ENCODE measurements at places on chromosomes 3 and 15. TPM values are rescaled to one million over a fixed set of nuclear protein-coding genes. Genes with fewer than 3 reads are reported as not detected.
A peak's percentile ranks its signal among the peaks of the same experiment; 100 is the strongest.

DNA sequence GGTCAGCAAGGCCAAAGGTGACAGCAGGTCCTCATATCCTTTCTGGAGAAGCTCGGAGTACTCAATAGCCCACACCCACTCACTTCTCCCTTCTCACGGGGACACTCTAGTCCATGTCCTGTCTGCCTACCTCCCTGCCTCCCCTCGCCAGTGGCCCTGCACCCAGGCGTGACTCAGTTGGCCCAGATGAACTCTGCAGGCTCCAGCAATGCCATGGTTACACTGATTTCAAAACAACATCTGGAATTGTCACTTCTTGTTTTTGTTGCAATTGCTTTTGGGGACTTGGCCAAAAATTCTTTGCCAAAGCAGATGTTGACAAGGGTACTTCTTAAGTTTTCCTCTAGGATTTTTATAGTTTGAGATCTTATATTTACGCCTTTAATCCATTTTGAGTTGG, 13.0 kb downstream of the IL16 start:
- no peak for DNase-seq

The GPR149 gene
- 0.09 TPM for total RNA-seq

The CCDC71 gene
- 44.2 TPM for total RNA-seq

The CCDC33 gene
- not detected for total RNA-seq

DNA sequence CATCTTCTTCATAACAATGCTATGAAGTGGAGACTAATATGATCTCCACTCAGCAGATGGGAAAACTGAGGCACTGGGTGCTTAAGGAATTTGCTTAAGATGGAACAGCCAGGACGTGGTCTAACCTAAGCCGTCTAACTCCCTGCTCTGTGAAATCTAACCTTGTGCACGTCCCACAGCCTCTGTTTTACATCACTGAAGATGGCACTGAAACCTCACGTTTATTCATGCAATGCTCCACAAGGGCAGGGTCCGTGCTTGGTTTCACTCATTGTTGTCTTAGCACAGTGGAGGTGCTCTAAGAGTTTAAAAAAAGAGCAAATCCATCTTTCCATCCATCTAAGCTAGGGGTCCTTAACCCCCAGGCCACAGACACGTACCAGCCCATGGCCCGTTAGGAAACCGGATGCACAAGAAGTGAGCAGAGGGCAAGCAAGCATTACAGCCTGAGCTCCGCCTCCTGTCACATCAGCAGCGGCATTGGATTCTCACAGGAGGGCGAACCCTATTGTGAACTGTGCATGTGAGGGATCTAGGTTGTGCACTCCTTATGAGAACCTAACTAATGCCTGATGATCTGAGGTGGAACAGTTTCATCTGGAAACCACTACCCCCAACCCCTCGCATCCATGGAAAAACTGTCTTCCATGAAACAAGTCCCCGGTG, 118.0 kb downstream of the FOXP1 start:
- no peak for DNase-seq

The PCSK6 gene
- total RNA-seq: 4.4 TPM

DNA sequence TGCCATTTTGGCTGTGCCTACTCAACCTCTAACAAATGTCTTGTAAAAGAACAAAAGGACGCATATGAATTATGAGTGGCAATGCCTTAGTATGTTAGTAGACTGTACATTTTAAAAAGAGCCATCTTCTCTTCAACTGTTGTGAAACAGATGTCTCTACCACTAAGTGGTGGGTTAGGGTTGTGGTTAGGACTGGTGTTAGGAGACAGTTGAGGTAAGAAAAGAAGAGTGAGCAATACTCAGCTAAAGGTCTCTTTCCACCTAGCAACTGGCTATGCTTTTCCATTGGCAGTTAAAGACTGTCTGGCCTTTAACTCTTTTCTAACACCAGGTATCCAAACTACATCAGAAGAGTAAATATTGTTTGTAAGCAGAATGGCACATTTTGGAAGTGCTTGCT, 221.7 kb upstream of the TBC1D5 start:
- DNase-seq: no peak

DNA sequence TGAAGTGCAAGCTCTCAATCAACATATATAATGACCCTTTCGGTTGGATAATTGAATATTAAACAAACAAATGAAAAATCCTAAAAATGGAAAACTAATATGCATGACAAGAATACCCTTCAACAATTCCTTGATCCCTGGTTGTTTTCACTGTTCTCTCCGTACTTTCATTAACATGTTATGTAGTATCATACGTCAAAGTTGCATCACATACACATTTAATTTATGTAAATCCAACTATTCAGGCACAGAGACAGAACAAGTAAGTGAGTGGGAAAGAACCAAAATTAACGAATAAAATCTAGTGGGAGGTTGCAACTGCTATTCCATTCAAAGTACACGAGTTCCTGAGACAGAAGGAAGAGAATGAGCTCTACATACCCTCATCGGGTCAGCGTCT, 176.0 kb downstream of the SUCLG2 start:
- DNase-seq: no peak

The PP2D1 gene
- total RNA-seq: 0.97 TPM

The CALML4 gene
- 4.5 TPM for total RNA-seq

The SERINC4 gene
- total RNA-seq: not detected

DNA sequence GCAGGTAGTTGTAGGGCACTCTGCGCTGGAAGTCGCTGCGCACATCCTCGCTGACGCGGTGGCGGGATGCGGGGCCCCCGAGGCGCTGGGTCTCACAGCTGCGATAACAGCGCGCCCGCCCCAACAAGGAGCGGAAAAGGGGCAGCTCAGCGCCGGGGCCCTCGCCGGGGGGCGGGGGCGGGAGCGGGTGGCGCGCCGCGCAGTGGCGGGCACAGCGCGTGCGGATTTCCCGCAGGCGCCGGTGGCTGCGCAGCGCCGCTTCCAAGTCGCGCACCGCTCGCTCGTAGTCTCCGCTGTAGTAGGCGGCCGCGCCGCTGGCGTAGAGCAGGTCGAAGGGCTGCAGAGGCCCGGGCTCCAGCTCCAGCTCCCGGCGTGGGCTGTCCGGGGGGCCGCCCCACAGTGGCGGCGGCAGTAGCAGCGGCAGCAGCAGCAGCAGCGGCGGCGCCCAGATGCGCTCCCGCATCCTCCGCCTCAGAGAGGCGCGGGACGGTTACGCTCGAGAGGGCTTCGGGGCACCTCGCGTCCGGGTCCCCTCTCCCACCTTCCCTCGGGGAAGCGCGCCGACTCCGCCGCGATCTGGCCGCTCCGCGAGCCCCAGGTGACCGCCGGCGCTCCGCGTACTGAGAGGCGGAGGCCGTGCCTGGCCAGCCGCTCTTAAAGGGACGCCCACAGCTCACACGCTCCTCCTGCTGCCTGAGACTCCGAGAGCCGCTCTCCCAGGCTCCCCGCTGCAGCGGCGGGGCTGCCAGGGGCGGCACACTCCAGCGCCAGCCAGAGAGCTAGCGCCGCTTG, at the start of gene P3H2:
Gene P3H2 (minus strand): TSS at position 629 of the 792 bp plus-strand sequence. CDS start 166 bp downstream, at position 463.
- peak; percentile 87 for DNase-seq

GRCh38 chr3:111917300-111917699, 58.2 kb downstream of the PHLDB2 start:
- no peak for DNase-seq

GRCh38 chr3:184637705-184638104, 74.2 kb downstream of the MAGEF1 start:
- DNase-seq: no peak

The PEX5L gene
- total RNA-seq: 4.1 TPM

The CPA3 gene
- 2.6 TPM for total RNA-seq

DNA sequence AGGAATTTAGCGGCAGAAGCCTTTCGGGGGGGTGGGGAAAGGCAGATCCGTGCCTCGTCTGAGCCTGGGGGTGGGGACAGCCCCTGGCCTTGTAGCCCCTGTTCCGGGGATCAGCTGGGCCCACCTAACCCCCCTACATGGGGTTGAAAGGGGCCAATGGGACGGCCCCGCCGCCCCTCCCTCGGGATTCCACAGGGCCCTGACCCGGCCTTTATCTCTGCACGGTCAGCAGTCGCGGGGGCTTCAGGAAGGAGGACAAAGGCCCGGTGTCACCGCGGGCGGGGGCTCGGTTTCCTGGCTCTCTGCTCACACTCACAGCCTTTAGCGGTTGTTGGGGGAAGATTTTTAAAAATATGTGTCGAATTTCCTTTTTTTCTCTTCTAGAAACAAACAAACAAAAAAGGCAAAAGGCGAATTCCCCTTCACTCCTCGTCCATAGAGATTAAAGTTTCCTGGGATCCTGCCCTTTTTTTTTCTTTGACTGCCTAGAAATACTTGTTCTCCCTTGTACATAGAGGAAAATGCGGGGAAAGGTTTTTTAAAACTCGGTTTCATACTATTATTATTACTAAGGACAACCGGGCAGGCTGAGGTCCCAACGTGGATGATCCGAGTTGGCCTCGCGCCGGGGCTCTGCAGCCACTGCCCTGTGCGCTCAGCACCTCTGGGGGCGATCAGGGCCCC, 7.9 kb downstream of the FOXL2 start:
- no peak for DNase-seq

DNA sequence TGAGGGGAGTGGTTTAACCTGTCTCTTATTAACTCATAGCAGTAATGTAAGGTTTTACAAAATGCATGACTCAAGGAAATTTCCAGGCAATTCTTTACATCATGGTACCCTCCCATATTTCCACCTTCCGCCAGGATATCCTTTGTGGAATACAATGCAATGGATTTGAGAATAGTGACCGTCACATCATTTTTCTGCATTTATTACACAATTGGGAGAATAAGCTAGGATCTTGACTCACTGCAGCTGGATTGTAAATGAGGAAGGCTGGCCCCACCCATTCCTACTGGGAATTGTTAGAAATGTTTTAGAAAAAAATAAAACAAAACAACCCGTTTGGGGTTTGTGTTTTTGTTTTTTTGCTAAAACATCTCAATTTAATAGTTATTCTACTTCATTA, 97.4 kb downstream of the IMPG2 start:
- DNase-seq: no peak

- no peak for DNase-seq
Measured at GRCh38 chr3:64355401-64355807, 130.1 kb upstream of the PRICKLE2 start.

The ZNF660 gene
- total RNA-seq: 2.9 TPM

- no peak for DNase-seq
Measured at GRCh38 chr3:72907731-72908620, 20.1 kb downstream of the GXYLT2 start.

DNA sequence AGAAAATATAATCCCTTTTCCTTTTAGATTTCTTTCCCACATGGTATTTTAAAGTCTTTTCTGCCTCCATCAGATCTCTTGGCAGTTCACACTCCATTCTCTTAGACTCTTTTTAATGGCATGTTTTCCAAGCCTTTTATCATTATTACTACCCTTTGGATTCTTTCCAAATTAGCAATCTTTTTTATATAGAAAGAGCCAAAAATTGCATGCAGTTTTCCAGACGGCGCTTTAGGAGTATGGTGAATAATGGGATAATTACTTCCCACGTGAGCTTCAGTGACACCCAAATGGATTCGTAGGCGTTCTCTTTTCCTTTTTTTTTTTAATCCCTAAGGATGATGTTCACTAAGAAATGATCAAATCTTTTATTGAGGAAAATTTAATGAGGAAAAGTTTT, 354.8 kb upstream of the DNAJC19 start:
- DNase-seq: no peak

The GOLGA8R gene
- 3.7 TPM for total RNA-seq

DNA sequence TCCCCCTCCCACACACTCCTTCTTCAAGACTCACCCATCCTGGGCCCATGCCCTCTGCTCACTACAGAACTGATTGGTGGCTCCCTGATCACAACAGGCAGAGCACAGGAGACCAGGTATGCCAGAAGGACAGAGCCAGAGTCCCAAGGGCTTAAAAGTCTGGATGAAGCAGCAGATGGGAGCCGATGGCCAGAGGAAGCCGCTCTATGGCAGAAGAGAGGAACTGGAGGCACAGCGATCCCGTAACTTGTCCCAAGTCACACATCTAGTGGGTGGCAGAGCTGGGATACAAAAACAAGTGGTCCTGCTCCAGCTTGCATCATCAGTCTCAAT, 20.7 kb downstream of the ITGA11 start:
- DNase-seq: no peak

- no peak for DNase-seq
Measured at GRCh38 chr3:100057716-100058575, 56.4 kb downstream of the FILIP1L start.

DNA sequence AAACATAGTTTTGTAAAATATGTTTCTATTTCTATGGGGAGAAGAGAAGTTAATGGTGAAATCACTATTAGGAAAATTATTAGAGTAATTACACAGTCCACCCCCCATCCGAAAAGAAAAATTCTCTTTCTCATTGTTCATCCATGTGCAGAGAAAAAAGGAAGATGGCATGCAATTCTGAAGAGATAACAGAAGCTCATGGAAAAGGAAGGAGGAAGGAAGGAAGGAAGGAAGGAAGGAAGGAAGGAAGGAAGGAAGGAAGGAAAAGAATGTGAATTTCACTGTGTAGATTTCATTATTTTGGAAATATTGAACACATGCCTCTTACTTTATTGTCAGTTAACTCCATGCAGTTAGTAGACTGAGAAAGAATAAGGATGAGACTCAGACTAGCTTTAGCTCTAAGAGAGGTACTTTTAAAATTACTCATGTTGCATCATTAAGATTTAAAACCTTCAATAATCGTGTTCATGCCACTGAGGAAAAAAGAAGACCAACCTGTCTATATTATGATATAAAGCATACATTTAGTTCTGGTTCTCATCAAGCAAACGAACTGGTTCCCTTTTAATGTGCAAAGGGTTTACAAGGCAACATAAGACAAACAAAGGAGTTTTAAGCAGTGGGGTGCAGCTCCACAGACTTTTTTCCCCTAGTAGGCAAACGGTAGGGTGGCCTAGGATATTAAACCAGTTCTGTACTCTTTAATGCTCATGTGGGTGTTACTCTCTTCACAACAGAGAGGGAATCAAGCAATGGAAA, 379.6 kb downstream of the FOXP1 start:
- no peak for DNase-seq

GRCh38 chr3:61908382-61908781, 347.0 kb downstream of the PTPRG start:
- no peak for DNase-seq

The SKOR1 gene
- 0.59 TPM for total RNA-seq

GRCh38 chr3:134790065-134790464, 5.0 kb upstream of the EPHB1 start:
- no peak for DNase-seq

The TRIM42 gene
- total RNA-seq: not detected

The CCDC9B gene
- total RNA-seq: 9.0 TPM

DNA sequence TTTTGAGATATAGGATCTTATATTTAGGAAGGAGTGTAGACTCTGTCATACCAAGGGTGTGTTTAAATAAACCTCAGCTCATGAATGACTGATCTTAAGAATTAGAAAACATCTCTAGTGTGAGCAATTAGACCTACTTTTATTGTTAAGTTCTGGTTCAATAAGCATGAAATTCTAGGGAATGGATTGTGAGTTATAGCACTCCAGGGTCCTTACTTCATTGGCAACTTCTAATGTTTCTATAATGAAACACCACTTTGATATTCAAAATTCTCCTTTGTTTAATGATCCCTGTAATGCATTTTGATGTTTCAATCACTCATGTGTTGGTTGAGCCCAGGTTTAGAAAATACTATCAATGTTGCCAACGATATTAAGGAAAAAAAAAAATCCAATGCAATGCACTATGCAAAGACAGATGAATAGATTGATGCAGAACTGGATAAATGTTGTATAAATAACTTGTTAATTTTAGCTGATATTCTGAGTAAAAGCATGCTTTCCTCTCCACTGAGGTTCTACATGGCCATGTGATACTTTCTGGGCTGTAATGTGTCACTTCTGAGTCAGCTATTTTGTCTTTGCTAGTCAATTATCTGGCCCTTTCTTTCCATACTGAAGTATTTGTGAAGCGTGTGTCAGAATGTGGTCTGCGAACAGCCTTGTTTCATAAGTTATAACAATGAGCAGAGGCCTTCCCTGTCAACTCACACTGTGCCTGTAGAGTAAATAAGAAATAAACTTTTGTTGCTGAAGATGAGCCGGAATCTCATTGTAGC, 1035.9 kb downstream of the PLOD2 start:
- DNase-seq: no peak

GRCh38 chr3:103308921-103309320, 874.1 kb downstream of the ZPLD1 start:
- no peak for DNase-seq
